CD4-positive, alpha-beta memory T cell (primary cell): ENCODE measurements at places on chromosomes 7 and 10. TPM values are rescaled to one million over a fixed set of nuclear protein-coding genes. Genes with fewer than 3 reads are reported as not detected.

Gene SPDYE9
- total RNA-seq: not detected

Gene ADCYAP1R1
- total RNA-seq: not detected

Gene PMPCB
- 72.7 TPM for total RNA-seq

Gene ECD
- total RNA-seq: 35.3 TPM

Gene FAM24B
- 10.8 TPM for total RNA-seq

Gene CYP26C1
- total RNA-seq: 0.20 TPM

Gene FHIP2A
- total RNA-seq: 25.1 TPM

Gene NCF1
- 6.8 TPM for total RNA-seq
